NCI-H1417 (cell line): ENCODE measurements at places on chromosomes 4 and X.

DNA sequence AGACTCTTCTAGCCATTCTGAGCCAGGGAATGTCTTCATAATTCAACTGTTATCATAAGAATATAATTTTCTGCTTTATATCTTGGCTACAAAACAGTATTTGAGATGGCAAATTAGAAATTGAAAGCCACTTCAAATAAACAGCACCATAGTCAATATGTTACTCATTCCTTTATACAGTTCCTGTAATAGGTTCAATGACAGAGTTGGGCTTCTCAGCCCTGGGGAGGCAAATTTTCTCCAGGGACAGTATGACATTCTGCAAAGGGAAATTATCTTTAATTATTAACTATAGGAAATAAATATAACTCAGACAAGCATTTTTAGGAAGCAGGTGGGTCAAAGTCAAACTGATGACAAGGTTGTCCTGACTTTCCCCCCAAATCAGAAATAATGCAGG lies 71.9 kb upstream of the RPS6KA6 start:
- DNase-seq, result no peak

- DNase-seq, result no peak
Measured at GRCh38 chr4:139419388-139419914, 34.5 kb upstream of the RAB33B start.

DNA sequence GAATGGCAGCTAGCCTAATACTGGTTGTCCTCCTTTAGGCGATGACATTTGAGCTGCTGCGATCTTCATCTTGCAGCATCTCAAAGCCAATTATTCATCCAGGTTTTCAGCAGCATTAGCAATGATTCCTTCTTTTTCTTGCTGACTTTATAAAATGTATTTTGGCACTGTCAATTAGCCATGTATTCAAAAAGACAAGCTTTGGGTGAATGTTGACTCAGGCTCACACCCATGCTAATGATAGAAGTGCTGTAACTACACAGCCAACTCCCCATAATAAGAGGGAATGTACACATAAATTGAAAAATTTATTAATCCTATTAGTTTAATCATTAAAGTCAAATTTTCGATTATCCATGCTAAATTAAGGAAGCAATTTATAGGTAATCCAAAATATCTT lies 24.3 kb upstream of the NPNT start:
- no peak for DNase-seq

DNA sequence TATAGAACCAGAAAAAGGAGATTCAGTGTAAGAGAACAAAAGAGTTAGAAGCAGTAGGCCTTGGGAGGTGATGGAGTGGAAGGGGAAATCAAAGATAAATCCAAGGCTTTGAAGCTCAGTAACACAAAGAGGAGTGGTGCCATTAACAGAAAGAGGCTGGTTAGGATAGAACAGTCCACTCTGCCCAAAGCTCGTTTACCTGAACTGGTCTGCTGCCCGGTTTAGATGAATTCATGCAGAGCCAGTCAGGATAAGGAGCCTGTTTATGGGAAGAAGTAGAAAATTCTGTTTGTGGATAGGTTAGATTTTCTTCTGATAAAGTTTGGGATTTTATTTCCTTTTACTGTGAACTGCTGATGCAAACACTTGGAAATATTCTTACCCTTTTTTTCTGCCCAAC lies 80.6 kb downstream of the HMGB2 start:
- DNase-seq, result no peak

GRCh38 chr4:88445252-88445651 lies 11.7 kb upstream of the HERC5 start:
- DNase-seq, result no peak

GRCh38 chr4:176044589-176044951 lies 21.1 kb upstream of the WDR17 start:
- no peak for DNase-seq

DNA sequence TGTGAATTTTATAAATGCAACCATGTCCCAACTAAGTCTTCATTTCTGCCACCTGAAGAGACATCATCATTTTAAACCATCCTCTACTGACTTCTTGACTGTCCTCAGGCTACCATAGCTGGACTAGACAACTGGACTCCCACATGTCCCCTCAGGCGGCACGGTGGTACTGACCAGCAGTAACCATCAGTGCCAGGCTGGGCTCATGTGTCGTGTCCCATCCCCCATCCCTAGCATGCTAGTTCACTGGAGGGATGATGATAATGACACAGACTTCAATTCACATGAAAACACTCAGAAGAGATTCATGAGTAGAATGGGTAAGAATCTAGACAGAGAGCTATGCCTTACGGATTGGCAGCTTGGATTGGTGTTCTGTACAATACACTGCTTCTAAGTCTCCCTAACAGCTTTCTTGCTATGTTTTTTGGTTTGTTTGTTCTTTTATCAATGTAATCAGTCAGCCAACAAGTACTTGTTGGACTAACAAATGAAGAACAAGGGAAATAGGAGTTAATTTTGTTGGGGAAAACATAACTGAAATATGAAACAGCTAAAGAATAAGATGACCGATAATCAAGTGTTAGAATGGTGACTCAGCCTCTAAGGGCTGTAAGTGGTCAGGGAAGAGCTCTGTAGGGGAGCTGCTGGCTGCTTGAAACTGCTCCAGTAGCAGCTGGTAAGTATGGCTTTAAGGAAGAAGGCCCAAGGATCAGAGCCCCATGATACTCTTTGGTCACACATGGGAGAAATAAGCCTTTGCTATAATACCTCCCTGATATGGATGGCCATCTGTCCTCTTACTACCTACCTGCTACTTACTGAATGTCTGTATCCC lies 10.3 kb downstream of the ZDHHC9 start:
- DNase-seq, result no peak

GRCh38 chrX:21171181-21171580 lies 203.0 kb upstream of the CNKSR2 start:
- DNase-seq, result no peak

DNA sequence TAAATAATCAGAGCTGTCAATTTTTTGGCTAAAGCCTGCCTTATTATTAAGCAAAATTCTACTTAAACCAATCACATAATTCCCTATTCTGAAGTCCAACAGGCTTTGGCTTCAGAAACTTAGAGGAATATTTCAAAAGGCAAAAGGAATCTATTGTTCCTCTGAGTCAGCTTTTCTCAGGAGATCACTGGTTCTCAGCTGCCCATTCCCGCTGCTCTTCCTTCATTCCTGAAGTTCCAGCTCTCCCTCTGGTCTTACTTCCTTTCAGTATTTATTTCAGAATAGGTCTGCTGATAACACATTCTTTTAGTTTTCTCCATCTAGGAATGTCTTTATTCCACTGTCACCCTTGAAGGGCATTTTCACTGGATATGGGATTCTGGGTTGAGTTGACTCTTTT lies 133.7 kb downstream of the SOWAHB start:
- no peak for DNase-seq

GRCh38 chr4:140237616-140238350 lies 83.8 kb upstream of the MAML3 start:
- peak; percentile 83 for DNase-seq

GRCh38 chrX:140104760-140105159 lies 139.4 kb upstream of the CXorf66 start:
- DNase-seq, result no peak

GRCh38 chr4:11182586-11183355 lies 245.9 kb downstream of the HS3ST1 start:
- no peak for DNase-seq

- DNase-seq, result no peak
Measured at GRCh38 chrX:119429471-119429870, 30.3 kb downstream of the SLC25A43 start.

DNA sequence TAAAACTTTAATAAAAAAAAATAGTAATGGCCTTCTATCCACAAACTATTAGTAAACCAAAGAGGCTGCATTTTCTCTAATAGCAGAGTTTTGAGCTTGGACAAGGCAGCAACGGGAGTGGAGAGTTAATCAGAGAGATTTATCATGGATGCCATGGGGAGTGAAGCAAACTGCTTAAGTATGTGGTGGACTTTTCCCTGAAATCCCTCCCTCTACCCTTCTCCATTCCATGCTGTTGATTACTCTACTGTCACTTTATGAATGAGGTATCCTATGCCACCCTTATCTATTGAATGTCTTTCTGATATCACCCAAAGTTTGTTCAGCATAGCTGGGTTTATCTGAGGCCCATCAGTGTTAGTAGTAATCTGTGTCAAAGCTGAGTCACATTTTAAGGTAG lies 335.6 kb upstream of the TRAM1L1 start:
- DNase-seq, result no peak

DNA sequence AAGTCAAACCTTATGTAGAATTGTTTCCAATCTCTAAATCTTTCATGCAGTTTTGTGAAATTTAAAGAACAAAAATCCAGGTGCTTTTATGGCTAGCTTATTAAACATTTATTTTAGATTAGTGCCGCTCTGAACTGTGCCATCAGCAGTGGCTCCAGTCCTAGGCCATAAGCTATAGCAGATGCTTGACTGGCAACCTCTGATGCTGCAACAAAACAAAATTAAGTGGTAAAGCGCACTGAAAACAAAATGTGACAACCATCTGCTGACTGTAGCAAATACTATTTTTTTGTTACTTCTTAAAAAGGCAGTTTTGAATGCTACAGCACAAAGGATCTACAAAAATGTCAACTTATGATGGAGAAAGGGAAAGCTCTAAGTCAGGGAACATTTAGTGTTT lies 237.4 kb downstream of the DCLK2 start:
- no peak for DNase-seq

DNA sequence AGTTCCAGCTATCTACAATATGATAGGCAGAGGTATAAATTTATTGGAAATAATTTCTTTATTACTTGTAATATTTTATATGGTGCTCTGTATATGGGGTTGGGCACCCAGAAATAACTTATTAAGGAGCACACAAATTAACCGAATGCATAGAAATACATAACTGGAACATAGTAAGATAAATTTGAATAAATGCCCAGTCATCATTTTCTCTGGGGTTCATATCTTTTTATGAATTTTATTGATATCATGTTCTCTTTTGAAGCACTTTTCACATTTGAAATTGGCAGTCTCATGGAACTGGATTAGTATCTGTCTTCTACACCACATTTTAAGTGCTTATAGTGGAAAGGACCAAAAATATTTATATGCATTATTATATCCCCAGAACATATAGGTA lies 122.0 kb downstream of the PCDH7 start:
- no peak for DNase-seq

- peak; percentile 36 for DNase-seq
Measured at GRCh38 chrX:96989830-96990571, 106.3 kb downstream of the RPA4 start.

GRCh38 chrX:72367516-72367915 lies 61.8 kb upstream of the CITED1 start:
- no peak for DNase-seq

- DNase-seq, result no peak
Measured at GRCh38 chr4:38163216-38164006, 203.2 kb downstream of the PTTG2 start.

DNA sequence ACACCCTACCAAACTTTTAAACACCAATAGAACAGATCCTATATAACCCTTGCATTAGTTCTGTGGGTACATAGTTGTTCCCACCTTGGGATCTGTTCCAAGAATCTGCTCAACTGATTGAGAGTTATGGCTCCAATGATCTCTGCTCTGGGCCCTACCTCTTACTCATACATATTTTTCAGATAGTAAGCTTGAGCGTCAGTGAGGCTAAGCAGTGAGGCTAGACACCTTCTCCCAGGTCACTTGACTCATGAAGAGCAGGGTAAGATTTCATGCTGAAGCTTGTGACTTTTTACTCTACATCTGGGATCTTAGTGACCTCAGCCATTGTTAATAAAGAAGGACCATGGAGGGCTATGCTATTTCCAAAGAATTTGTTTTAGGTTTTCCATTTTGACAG lies 23.1 kb upstream of the TNIP3 start:
- DNase-seq, result no peak

- no peak for DNase-seq
Measured at GRCh38 chrX:153806999-153807575, 12.6 kb downstream of the SSR4 start.

DNA sequence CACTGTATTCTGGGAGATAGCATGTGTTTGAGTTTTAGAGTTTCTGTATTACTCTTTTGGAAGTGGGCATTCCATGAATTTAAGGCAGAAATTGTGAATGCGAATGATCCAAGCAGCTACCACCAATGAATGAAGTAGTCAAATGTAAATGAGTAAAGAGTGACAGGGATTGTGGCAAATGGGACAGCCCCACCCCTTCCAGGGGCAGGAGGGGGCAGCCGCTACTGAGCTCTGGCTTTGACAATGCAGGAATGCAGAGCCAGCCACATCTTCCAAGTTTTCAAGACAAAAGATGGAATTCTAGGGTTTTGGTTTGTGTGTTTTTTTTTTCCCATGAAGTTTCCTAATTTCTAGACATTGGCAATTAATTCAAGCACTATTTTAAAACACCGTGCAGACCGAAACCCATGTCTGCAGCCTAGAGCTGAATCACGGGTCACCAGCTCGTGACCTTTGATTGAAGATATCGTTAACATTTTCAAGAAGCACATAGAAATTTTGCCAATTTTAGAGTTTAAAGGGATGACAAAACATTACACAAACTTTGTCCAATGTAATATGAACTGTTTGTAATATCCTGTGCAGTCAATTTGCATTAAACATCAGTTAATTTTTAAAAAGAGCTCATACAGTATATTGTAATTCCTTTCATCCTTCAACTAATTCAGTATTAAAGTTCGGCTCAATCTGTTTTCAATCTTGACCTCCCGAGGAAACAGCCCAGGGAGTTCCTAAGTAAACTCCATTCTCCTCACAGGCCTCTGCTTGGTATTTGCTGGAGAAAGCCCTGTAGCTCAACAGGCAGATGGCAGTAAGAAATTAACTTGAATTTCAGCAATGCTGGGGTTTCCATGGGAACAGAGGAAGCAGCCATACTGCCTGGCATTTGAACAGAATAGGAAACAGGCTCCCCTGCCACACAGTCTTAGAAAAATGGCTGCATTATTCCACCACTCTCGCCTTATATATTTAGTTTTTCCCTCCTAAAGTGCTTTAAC lies 83.4 kb downstream of the UCHL1 start:
- DNase-seq, result peak; percentile 82

DNA sequence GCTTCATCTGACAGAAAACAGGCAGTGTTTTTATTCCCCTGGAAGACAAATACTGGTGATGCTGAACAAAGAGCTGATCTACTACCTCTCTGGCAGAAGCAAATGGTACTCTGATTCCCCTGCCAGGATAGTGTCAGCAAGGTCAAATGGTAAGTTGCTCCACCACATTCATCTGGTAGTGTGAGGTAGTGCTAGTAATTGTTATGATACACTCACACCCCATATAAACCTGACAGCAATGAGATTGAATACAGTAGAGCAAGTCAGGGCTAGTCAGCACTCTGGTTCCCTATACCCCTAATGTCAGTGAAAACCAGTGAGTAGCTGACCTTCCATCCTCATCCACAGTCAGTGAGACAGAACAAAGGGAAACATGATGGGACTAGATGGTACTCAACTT lies 3.4 kb upstream of the SPIN4 start:
- no peak for DNase-seq

DNA sequence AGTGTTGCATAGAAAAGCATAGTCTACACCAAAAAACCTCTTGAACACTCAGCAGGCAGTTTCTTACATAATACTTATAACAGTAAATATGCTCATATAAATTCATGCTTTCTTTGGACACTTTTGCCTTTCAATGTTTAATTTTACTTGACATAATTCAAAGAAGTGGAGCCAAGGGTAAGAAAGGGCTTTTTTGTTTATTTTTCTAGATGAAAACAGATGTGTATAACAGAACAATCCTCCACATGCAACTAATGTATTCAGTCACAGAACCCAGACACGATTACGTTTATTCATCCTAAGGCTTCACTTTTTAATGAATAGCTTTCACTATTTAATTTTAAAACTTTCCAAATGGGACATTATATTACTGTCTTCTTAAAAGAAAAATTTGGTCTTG lies 58.0 kb upstream of the PTPN13 start:
- no peak for DNase-seq

- DNase-seq, result peak; percentile 43
Measured at GRCh38 chr4:96407225-96407624, 567.3 kb downstream of the PDHA2 start.
